ENCODE measurements at places on chromosomes 6 and 20.

GRCh38 chr6:125020385-125020784 lies 58.1 kb downstream of the RNF217 start:
- no peak for DNase-seq

- DNase-seq: no peak
Measured at GRCh38 chr6:38103921-38104320, 284.4 kb downstream of the ZFAND3 start.

DNA sequence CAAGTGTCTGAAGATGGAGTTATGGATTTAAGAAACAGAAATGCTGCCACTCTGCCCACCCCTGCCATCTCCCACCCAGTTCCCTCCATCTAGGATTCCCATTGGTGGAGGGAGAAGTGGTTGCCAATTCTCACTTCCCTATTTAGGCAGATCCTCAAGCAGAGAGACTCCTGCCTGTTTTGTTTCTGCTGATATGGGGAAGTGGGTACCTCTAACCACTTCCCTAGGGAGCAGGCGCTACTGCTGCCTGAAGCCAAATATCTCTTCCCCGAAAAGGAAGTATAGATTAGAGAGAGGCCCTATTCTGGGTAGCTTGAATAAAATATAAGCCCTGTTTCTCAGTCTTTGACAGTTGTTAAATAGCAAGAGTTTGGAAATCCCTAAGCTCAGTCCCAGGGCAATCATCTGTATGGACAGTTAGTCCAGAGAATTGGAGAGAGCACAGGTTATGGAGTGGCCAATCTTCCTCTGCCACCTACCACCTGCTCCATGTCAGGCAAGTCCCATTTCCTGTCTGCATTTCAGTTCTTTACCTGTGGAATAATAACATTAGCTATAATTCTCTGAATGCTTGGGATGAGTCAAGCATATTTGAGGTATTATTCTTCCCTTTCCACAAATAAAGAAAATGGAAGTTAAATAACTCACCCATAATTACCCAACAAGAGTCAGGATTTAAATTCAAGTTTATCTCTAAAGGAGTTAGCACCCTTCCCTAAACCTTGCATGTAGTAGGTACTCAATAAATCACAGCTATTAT lies 2.6 kb upstream of the ADGB start:
- no peak for DNase-seq

DNA sequence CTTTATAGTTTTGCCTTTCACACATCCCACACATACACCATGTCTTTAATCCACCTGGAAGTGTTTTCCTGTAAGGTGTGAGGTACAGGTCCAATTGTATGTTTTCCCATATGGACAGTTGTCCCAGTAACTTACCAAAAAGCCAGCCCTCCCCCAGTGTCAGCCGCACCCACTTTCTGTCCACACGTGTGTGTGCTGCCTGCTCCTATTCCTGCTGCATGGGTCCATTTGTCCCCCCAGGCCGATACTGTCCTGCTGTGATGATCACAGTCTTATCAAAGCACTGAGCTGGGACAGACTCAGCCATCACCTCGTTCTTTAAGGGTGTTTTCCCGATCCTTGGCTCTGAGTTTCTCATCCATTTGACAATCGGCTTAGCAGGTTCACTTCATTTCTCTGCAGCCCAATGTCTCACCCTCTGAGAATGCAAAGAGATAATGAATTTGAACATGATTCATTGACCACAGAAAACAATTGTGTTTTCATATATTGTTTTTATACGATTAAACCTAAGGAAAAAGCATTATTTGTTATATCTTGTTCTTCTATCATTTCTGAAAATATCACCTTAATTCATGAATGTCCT lies 9.6 kb downstream of the VSX1 start:
- DNase-seq: no peak

DNA sequence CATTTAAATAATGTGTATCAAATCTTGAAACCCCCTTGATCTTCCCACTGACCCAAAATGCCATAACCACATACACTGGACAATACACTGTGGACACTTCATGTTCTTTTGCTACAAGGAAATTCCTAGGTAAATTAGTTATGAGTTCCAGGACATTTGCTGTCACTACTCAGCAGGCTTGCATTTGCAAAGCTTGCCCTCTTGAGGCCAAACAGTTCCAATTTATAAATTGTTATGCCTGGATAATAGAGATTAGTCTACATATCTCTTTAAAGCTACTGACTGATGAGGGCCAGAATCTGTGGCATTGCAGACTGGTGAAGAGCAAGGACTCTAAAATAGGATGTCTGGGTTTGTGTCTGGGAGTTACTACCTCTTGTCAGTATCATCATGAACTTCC lies 17.4 kb upstream of the RAB32 start:
- DNase-seq: no peak

- DNase-seq: no peak
Measured at GRCh38 chr6:170035901-170036304, 255.0 kb downstream of the DLL1 start.

- no peak for DNase-seq
Measured at GRCh38 chr6:116102873-116103272, 2.2 kb downstream of the NT5DC1 start.

GRCh38 chr6:108689272-108690161 lies 128.8 kb downstream of the FOXO3 start:
- no peak for DNase-seq

- no peak for DNase-seq
Measured at GRCh38 chr20:46255440-46256104, 52.7 kb downstream of the CDH22 start.

DNA sequence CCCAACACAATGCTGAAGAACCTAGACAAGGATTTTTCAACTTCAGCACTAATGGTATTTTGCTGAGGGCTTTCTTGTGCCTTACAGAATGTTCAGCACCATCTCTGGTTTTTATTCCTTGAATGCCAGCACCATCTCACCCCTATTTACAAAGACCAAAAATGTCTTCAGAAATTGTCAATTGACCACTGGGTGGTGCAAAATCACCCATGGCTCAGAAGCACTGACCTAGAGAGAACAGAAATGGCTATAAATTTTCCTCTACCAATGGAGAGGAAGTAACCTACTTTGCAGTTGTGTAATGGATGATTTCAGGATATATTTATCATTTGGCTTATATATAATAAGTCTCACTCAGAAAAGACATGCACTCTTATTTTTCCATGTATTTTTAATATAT lies 431.0 kb upstream of the IRAK1BP1 start:
- DNase-seq: no peak

GRCh38 chr6:3396503-3397180 lies 60.2 kb downstream of the SLC22A23 start:
- DNase-seq: no peak

DNA sequence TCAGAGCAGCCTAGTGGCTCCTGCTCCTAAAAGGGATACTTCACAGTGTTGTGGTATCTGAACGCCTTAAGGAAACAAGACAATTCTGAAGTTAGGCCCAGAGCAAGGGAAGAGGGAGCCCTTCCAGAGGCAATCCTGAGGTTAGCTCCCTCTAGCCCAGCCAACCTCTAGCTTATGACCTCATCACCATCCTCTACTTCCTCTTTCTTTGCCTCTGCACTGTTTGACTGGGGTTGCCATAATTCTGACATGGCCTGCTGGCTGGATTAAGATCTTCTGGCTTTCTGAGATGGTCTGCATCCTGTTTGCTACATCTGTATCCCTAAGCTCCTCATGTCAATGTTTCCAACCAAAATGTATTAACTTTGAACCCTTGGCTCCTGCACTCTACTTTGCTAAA lies 23.3 kb upstream of the BMP2 start:
- DNase-seq: no peak

DNA sequence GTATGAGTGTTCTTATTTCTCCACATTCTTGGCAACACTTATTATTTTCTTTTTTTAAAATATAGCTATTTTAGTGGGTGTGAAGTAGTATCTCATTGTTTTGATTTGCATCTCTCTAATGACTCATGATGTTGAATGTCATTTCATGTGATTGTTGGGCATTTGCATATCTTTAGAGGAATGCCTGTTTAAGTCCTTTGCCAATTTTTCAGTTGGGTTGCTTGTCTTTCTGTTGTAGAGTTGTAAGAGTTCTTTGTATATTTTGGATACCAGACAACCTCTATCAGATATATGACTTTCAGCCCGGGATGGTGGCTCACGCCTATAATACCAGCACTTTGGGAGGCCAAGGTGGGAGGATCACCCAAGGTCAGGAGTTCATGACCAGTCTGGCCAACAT lies 5.1 kb upstream of the POPDC3 start:
- no peak for DNase-seq

DNA sequence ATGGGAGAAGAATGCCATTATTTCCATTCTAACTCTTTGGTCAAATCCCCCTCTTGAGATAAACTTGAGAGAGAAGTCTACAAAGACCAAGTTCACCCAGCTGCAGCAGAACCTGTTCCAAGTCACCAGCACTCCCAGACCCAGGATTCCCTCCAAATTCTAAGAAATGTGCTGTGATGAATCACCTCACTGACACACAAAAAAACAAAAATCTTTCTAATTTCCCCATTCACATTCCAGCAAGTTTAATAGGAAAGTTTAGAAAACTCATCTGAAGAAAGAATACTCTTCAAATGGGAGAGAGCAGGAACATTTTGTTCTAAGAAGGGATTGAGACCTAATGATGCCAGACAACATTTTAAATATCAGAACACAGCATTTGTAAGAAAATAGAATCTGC lies 213.6 kb upstream of the PLCB4 start:
- DNase-seq: no peak

DNA sequence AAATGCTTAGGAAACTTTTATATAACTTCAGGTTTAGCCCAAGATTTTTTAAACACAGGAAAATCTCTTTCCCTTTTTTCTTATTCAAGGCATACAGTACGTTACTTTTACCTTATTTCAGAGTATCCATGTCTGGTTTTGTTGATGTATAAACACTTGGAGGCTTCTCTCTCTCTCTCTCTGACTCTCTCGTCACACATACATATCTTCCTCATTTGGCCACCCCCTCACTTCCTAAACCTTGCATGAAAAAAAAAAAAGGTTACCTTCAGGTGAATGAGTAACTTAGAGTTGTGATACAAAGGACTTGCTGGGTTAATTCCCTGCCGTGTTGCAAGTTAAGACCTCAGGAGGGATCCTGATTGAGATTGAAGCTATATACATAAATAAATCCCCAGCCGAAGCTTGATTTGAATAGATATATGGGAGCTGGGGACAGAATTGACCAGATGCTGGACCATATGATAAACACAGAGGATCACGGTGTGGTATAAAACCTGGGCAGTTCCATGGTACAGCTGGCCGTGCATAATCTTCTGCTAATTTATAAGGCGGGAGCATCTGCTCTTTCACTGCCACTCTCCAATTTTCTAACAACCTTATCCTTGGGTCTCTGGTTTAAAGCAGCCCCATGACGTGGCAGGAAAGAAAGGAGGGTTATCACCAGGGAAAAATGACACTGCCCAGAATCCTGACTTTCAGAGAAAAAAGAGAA lies 55.1 kb upstream of the IL20RA start:
- DNase-seq: no peak

GRCh38 chr20:11376420-11376819 lies 541.3 kb upstream of the BTBD3 start:
- no peak for DNase-seq

DNA sequence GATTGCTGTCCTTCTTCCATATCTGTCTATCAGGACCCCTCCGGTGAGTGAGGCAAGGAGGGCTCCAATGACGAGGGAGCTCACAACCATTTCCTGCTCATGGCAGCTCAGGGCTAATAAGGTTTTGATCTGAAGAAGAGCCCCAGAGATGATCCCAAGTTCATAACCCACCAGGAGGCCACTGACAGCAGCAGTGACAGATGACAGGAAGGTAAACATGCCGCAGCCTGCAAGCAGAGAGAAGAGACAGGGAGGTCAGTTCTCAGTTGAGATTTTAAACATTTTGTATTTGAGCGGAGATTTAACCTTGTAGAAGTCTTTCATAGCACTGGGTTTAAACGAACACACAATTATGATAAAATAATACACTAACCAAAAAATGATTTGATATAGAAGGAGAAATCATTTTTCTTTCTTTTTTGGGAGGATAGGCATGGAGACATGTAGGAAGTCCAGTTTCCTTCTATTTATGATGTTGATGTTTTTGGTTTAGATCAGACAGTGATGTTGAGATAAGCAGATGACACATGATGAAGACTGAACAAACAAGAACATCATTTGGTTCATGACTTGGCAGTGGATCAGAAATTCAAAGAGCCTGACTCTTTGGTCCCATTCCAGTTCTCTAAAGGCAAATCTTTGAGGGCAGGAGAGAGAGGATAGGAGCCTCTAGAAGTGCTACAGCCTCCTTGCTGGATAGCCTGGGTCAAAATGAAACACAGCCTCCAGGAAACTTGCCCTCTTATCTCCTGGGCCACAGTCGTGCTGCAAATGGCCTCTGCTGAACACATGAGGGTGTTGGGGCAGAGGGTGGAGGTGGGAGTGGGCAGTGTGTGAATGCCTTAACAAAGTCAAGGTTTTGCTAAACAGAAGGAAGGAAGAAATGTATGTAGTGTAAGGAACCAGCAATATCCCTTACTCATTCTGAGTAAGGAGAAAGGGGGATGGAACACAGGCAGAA lies 22.6 kb downstream of the SLC2A12 start:
- DNase-seq: no peak

GRCh38 chr6:157516319-157517026 lies 135.5 kb downstream of the ZDHHC14 start:
- no peak for DNase-seq

- DNase-seq: no peak
Measured at GRCh38 chr6:142174703-142175102, 27.6 kb downstream of the VTA1 start.

DNA sequence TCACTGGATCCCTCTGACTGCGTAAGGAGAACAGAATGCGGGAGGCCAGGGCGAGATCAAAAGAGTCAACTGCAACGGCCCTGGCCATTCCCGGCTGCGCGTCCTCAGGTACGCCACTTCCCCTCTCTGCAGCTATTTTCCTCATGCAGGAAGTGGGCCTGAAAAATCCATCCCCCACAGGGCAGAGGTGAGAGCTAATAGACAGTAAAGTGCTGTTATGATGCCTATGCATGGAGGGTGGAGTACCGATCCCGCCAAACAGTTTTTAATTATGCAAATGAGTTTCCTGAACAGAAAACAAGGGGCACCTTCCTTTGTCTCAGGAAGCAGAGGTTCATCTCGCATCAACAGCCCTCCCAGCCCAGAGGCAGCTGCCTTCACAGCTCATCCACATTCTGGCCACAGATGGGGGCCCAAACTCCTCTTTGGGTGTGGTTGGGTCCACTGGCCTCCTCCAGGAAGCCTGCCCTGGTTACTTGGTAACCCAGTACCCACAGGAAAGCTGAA lies 9.3 kb downstream of the PREX1 start:
- DNase-seq: no peak

- no peak for DNase-seq
Measured at GRCh38 chr6:45554591-45554990, 176.9 kb upstream of the SUPT3H start.

Measured in T-helper 22 cell (primary cell).